ENCODE measurements at places on chromosomes 5 and 9.
A peak's percentile ranks its signal among the peaks of the same experiment; 100 is the strongest.

DNA sequence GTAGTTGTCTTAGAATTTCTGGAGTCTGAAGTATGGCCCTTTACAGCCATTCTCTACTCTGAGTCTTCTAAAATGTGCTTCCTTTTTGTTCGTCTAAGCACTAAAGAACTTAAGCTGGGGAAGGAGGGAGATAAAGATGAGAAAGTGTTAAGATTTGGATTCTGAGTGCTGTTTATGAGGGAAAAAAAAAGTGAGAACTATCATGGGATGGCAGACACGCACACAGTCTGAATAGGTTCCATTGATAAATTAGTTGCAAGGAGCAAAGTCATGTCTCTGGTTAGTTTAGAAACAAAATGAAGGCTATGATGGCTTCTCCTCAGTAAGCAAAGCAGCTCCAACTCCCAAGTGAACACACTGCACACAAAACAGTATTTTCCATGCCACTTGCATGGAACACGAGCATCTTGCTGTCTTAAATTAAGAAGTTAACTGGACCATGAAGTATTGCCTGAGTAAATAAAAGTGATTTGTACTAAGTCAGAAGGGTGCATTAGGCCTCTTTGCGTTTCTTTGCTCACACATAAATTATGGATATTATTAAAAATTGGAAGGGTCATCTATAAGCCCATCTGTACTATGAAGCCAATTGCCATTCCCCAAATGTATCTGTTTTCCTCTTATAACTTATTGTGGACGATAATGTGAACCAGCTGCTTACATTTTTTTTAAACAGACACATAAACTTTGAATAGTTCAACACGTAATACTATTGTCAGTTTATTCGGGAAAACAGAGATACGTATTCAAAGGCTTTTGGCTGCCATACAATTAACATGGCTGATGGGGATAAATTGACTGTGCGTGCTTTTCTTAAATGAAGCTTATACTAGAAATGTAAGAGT is 199.3 kb downstream of the SGCD start:
- no peak for DNase-seq

DNA sequence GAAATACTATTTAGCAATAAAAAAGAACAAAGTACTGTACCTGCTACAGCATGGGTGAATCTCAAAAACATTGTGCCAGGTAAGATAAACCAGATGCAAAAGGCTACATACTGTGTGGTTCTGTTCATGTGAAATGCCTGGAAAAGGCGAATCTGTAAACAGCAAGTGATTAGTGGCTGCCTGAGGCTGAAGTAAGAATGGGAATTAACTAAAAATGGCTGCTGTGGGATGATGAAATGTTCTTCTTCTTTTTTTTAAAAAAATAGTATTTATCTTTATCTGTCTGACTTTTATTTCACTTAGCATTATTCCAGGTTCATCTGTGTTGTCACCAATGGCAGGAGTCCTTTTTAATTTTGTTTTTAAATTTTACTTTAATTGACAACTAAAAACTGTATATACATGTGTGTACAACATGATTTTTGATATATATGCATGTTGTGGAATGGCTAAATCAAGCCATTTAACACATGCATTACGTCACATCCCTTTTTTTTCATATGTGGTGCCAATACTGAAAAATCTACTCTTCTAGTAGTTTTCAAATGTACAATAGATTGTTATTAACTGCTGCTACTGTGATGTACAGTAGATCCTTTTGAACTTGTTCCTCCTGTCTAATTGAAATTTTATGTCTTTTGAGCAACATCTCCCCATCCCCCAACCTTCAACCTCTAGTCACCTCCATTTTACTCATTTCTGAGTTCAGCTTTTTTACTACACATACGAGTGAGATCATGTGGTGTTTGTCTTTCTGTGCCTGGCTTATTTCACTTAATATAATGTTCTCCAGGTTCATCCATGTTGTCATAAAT is 62.9 kb upstream of the TNFAIP8 start:
- DNase-seq = no peak

- DNase-seq = peak; percentile 68
Observed at GRCh38 chr9:119961774-119962424, 592.7 kb upstream of the BRINP1 start.

GRCh38 chr9:86187121-86187520 is 72.3 kb downstream of the C9orf153 start:
- DNase-seq = peak; percentile 84

DNA sequence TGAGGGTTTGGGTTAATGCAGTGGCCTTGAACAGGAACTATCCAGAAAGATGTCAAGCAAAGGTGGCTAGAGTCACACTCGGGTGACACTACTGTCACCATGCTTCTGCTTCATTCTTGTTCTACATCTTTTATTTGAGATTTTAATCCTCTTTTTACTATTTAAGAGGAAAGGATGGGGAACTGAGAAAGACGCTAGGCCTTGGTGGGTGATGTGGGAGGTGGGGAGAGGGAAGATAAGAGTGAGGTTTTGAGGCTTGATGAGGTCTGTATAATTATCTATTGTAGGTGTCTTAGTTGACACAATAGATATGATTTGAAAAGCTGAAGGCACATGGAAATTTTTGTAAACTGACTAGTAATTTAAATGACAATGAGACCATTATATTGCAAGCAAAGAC is 3.5 kb upstream of the BASP1 start:
- no peak for DNase-seq

GRCh38 chr9:75995066-75995465 is 104.6 kb downstream of the PCSK5 start:
- no peak for DNase-seq

GRCh38 chr5:15959370-15960164 is 220.0 kb downstream of the MARCHF11 start:
- no peak for DNase-seq

All from NT2/D1 (cell line).